ENCODE measurements at places on chromosomes 16 and 17.

DNA sequence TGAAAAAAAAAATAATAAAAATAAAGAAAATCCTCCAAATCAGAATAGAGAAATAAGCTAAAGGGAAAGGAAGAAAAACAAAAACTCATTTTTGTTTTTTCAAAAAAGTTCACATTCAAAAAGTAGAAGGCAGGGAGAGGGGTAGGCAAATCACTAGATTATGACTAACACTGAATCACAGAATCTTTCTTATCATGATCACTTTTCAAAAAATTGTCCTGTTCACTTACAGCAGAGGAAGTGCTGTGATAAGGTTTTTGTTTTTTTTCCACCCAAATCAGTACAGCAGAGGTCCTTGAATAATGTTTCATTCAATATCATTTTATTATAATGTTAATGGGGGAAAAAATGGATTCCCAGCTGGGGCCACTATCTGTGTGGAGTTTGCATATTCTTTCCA is 106.4 kb downstream of the CA4 start:
- no peak for DNase-seq

GRCh38 chr17:75854101-75854748 is 910 bp downstream of the WBP2 start:
- no peak for DNase-seq

DNA sequence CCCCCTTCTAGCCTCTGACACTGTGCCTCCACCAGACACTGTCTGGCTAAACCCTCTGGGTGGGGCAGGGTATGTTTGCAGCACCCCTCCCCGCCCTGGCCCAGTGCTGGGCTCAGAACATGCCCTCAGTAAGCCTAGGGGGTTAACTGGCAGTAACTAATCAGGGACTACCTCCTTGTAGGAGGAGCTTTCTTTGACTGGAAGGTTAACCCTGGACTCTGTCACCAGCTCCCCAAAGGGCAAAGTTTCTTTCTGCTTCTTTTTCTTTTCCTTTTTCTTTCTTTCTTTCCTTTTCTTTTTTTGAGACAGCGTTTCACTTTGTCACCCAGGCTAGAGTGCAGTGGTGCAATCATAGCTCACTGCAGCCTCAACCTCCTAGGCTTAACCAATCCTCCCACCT is 76.8 kb downstream of the PLXDC1 start:
- no peak for DNase-seq

- DNase-seq = no peak
Measured at GRCh38 chr17:20092261-20092867, 83.2 kb downstream of the SPECC1 start.

- DNase-seq = no peak
Measured at GRCh38 chr17:33292981-33293867, at the start of gene ASIC2. Gene ASIC2, minus strand, starts transcription at chr17:33293295.

- DNase-seq = no peak
Measured at GRCh38 chr17:76219670-76220383, 20.5 kb downstream of the RNF157 start.

GRCh38 chr17:37506678-37507077 is 17.0 kb downstream of the DUSP14 start:
- DNase-seq = no peak

- no peak for DNase-seq
Measured at GRCh38 chr17:39219647-39220154, 6.0 kb downstream of the STAC2 start.

Measured in natural killer cell (primary cell).